ENCODE measurements at places on chromosomes 3 and 15.
A peak's percentile ranks its signal among the peaks of the same experiment; 100 is the strongest.

- DNase-seq: no peak
Observed at GRCh38 chr3:160049565-160049964, 60.9 kb downstream of the IL12A start.

GRCh38 chr3:174146008-174146407 lies 713.1 kb upstream of the NAALADL2 start:
- DNase-seq: no peak

DNA sequence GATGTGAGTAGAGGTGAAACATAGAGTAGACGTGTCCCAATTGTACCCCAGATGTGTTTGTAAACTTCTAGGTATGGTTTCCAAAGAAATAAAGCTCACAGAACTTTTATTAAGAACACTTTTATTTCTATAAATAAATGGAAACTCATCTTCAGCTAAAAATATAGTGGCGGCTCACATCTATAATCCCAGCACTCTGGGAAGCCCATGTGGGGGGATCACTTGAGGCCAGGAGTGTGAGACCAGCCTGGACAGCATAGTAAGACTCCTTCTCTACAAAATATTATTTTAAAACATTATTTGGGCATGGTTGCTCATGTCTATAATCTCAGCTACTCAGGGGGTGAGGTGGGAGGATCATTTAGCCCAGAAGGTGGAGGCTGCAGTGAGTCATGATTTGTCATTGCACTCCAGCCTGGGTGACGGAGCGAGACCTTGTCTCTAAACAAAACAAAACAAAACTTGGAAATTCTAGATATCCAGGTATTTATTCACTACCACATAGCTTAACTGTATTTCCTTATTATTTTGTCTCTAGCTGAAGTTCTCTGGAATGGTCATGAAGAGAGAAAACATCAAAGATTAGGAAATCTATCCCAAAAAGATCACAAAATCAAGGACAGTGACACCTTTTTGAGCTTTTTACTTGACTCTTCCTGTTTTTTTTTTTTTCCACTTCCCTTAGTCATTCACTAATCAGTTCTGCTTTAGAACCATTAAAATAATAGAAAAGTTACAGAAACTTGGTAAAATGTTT lies 258.1 kb downstream of the TIGIT start:
- DNase-seq: no peak

GRCh38 chr15:71632576-71633195 lies 177.7 kb upstream of the NR2E3 start:
- DNase-seq: no peak

GRCh38 chr3:80682235-80682634 lies 914.4 kb upstream of the ROBO1 start:
- no peak for DNase-seq

DNA sequence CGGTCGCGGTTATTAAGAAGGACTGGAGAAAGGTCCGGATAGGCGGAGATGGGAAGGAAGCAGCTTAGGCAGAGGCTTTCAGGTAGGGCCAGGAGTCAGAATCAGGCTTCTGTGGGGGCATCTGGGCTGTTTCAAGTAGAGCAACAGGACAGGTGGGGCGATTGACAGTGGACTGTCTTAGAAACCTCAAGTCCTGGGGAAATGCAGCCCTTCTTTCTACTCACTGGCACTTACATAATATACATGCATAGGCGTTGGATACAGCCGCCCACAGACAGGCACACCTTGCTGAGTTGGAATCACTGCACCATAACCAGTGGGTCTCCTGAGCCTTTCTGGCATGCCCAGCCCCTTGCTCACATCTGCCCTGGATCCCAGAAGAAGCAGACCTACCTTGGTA lies 730 bp downstream of the MYD88 start:
- no peak for DNase-seq

DNA sequence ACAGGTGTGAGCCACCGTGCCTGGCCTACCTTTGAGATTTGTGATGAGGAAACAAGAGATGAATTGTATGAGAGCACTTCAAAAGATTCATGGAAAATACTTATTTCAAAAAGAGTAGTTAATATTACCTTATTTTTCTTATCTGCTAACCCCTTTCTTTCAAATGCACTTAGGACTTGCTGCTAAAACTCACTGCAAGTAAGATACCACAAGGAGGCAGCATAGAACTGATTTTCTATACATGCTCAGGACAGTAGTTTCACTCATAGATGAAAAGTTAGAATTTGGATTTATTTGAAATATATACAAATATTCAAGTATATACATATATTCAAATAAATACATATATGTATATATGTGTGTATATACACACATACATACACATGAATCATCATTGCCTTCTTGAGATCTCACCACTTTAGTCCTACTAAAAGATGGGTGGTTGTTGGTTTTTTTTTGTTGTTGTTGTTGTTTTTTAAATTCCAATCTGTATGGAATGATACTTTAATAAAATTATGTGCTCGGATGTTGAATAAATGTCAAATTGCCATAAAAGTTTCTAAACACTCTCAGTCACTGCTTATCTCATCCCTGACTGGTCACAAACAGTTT lies 2.4 kb downstream of the CCNDBP1 start:
- DNase-seq: peak; percentile 4

DNA sequence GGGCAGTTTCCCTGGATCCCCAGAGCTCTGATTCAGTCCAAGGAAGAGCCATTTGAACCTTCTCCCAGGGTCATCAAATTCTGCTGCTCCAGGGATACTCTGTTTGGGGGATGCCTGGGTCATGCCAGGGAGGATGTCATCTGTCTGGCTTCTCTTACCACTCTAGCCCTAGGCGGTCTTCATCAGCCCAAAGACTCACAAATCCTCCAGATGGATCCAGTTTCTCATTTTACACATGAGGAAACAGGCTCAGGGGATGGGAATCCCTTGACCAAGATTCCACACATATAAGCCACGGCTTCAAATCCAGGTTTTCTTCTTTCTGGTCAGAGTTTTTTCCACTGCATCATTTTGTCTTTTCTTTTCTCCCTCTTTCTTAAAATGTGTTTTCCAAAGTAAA lies 36.7 kb downstream of the SLC28A1 start:
- DNase-seq: no peak

- no peak for DNase-seq
Observed at GRCh38 chr15:55649058-55649423, 60.9 kb upstream of the PYGO1 start.

DNA sequence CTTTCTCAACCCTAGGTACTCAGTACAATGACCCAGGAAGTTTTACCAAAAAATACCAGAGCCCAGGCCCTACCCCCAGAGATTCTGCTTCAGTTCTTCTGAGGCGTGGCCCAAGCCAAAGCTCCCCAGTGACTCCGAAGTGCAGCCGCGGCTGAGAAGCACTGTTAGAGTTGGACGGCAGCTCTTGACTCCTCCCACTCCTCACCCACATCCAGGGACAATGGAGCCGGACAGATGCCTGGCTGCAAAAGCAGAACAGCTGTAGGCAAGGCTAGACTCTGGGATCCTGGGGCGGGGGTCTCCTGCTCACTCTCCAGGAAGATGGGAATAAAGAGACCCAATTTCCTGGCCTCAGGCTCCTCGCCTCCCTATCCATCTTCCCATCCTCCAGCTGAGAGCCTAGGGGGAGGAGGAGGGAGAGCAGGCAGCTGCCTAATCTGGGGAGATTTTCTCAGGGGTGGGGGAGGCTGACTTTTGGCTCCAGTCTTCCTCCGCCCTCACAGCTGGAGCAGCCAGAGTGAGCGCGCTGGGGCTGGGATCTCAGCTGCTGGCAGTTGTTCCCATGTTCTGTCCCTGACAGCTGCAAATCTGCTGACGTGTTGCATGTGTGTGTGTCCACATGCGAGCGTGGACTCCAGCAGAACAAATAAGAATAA lies 223.8 kb downstream of the OPA1 start:
- no peak for DNase-seq

- DNase-seq: no peak
Observed at GRCh38 chr3:156816091-156816793, 9.9 kb upstream of the LEKR1 start.

Measured in NCI-H524 treated with DMSO at 0.1 percent for 48 hours (cell line).